ENCODE measurements at places on chromosomes 7 and 10.

DNA sequence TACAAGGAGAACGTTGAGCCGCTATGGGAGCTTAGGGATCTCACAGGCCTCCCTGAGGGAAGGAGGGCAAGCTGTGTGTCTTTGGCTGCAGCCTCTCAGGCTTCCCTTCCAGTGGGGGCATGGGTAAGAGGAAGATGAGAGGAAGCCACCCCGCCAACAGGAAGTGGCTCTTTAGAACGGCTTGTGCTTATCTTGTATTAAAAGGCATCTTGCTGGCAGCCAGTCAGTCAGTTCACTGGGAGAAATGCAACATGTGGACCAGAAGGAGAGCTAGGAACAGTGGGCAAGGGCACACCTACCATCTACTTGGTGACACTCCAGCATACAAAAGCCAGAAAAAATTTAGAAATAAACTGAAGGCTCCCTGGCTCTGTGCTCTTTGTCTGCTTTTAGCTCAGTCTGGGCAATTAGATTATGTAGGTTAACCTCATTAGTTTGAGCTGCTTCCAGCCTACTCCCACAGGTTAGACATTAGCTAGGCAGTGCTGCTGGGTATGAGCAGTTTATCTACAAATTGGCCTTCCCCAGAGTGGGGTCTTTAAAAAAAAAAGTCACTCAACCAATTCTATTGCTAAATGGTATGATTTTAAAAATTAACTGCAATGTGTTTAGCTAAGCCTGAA lies 595.9 kb downstream of the KCNMA1 start:
- DNase-seq = peak; percentile 74

DNA sequence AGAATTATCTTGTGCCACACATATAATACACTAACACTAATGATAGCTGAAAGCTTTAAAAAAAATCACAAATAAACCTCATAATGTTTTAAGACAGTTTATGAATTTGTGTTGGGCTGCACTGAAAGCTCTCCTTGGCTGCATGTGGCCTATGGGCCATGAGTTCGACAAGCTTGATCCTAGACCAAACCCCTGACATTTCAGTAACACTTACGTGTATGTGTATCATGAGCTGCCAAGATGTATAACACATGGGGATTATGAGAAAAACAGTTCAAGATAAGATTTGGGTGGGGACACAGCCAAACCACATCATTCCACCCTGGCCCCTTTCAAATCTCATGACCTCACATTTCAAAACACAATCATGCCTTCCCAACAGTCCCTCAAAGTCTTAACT lies 823.8 kb downstream of the PCDH15 start:
- no peak for DNase-seq

- DNase-seq = no peak
These were observed 1.4 kb upstream of the ZNF212 start for GRCh38 chr7:149238051-149238450.

DNA sequence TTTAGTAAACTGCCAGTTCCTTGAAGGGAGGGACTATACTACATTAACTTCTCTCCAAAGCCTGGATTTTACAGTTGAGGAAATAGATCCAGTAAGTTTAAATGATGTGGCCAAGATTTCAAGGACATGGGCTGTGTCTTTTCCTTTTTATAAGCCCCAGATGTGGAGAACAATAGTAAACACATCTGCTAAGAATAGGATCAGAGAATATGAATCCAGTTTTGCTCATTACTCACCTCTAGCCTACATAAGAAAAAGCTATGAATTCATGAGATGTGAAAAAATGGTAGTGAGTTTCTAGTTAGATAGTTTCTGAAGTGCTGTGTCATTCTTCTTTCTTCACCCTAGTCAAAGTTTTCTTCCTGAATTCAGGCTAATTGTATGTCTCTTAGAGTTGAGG lies 38.6 kb downstream of the MAGI2 start:
- DNase-seq = no peak

GRCh38 chr7:128827248-128827958 lies 2.8 kb upstream of the FLNC start:
- peak; percentile 56 for DNase-seq

- DNase-seq = peak; percentile 86
These were observed at the start of gene ZNF32 for GRCh38 chr10:43648398-43649184. Gene ZNF32, minus strand, starts transcription at chr10:43648881. Its CDS starts 2,748 bp downstream, at chr10:43646133.

DNA sequence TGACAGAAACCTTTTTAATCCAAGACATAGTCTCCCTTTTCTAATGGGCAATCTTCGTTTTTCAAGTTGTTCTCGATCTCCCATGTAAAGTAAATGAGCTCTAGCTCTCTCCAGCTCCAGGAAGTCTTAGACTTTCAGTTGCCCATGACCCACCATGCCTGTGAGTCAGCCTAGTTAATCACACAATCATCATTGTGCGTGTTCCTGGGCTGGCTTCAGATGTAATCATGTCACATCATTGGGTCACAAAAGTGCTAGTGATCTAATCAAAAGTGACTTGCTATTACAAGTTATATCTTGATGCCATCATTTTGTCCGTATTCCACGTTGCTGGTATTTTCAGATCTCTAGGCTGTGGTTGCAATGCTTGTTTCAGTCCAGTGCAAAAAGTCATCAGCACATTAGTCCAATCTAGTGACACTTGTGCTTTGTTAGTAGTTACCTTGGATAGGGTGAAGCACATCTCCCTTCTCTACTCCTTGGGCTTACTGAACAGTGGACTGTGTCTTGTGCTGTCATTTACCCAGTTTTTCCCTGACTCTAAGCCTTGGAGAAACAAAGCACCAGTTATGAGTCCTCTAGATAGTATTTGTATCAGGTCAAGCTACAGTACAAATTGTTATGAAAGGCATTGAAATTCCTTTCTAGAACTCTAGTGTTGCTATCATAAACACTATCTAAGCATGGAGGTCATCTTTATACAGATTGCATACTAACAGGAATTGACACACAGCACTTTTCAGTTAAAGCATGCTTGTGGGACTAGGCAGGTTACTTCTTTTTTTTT lies 316.6 kb downstream of the GFRA1 start:
- DNase-seq = no peak

DNA sequence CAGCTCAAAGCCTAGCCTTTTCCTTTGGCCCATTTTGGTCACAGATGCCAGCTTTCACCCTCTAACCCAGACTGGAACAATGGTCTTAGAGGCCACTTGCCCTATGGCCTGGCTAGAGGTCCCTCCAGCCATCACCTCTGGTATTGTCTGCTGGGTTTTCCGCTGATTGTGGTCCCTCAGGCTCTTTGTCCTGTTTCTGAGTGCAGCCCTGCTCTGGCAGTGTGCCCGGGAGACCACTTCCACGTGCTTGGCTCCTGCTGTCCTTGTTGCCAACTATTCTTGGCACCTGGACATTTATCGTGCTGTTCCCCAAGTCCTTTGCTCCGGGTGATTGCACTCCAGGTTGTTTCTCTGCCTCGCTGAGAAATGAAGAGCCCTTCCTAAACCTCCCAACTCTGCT lies 53.3 kb upstream of the FAM180A start:
- DNase-seq = peak; percentile 60

DNA sequence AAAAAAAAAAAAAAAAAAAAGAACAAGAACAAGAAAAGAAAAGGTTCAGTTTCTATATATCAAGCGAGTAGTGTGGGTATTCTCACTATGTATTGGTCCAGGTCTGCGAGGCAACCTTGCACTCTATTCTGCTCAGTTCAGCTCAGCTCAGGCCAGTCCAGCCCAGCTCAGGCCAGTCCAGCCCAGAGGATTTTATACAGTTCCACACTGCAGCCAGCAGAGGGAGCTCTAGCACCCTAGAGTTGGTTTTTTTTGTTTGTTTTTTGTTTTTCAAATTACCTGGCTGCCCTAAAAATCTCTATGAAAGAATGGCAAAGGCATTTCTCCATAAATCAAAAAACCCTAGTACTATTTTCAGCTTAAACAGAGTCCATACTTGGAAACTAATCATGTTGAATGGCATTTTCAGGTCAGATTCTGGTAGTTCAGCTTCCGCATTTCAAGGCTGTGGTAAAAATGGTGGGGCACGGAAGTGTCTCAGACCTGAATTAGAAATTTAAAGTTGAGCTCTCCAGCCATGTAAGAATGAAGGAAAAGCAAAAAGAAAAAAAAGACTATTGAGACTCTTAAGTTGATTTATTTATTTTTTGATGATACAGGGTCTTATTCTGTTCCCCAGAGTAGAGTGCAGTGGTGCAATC lies 55.2 kb upstream of the GSDME start:
- DNase-seq = peak; percentile 37

GRCh38 chr10:74083304-74083703 lies 67.3 kb downstream of the AP3M1 start:
- DNase-seq = no peak

Data from BE2C (cell line).